ENCODE measurements at places on chromosomes 1 and 21.

DNA sequence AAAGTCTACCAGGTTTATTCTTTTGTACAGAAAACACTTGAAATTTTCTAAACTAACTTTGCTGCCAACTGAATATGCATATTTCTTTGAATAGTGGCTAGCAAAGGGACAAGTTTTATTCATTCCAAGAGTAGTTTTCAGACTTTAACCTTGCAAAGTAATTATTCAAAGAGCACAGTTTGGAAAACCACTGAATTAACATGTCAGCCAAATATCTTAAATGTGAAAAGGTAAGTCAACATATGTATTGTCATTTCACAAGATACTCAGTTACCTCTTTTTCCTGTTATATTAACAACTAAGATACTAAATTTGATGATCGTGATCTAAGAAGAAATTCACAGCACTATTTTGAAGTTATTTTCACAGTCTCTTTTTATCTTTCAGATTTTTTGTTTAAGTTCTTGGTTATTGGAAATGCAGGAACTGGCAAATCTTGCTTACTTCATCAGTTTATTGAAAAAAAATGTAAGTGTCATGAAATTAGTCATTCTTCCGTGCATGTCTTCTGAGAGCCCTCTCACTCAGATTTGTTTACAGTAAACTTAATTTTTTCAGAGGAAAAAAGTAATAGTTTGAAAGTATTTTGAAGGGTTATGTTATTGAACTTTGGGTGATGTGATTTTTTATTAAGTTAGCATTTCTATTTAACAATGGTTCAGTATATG is 15.3 kb downstream of the RAB4A start:
- DNase-seq = no peak

DNA sequence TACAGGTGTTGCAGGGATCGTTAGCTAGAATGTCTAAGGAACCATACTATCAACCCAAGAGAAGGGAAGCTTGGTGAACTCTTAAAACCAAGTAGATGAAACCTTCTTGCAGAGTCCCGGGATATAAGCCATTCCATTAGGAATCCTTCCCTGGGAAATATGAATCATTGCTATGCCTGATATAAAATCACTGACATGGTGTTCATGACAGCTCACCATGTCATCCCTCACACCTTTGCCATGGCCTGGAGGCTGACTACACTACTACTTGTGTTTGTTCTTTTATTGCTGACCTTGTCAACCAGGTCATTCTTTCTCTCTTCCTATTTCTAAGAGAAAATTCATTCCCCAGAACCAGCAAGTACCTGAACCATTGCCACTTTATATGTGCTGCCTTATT is 12.1 kb downstream of the ST6GALNAC3 start:
- no peak for DNase-seq

- no peak for DNase-seq
These were observed 1886.9 kb downstream of the NCAM2 start for GRCh38 chr21:22885079-22885478.

- DNase-seq = no peak
These were observed 88.4 kb upstream of the C1orf174 start for GRCh38 chr1:3988431-3988830.

- DNase-seq = peak; percentile 11
These were observed 2.4 kb downstream of the PAQR7 start for GRCh38 chr1:25873120-25873519.

DNA sequence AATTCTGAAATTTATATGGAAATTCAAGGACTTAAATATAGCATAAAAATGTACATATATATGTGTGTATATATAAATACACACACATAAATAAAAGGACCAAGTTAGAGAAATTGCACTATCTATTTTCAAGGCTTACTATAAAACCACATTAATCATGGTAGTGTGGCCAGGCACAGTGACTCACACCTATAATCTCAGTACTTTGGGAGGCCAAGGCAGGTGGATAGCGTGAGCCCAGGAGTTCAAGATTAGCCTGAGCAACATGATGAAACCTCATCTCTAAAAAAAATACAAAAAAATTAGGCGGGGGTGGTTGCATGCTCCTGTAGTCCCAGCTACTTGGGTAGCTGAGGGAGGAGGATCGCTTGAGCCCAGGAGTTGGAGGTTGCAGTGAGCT is 171.4 kb upstream of the GORAB start:
- DNase-seq = no peak

DNA sequence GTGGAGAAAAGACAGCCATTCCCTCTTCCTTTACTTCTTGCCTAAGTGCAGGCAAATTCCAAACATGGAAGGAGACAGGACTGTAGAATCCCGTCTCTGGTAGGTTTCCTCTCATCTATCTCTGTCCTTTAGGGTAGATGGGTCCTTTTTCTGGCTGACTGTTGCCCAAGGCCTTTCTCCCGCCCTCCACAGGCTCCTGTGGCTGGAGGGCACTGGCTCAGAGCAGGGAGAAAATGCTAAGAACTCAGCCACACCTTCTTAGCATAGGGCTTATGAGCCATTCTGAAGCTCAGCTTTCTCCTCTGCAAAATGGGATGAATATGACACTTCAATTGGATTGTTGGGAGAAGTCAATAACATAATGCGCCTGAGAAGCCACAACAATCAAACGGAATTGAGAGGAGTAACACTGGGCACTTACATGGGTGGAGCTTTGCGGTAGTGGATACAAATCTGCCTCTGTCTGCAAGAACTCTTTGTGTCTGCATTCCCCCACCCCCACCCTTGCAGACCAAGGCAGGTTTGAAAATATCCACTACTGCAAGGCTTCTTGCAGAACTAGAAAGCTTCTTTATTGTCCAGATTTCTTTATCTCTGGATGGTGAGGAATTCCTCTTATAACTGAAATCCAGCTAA is 94.7 kb downstream of the CSMD2 start:
- DNase-seq = no peak

Data from thyroid gland (tissue), 4 donors.